BJ (cell line): ENCODE measurements at places on chromosomes 4 and X.

- DNase-seq: no peak
Measured at GRCh38 chrX:68746988-68747387, 81.8 kb upstream of the EFNB1 start.

GRCh38 chrX:13144927-13145655 is 100.7 kb upstream of the FAM9C start:
- DNase-seq: no peak

DNA sequence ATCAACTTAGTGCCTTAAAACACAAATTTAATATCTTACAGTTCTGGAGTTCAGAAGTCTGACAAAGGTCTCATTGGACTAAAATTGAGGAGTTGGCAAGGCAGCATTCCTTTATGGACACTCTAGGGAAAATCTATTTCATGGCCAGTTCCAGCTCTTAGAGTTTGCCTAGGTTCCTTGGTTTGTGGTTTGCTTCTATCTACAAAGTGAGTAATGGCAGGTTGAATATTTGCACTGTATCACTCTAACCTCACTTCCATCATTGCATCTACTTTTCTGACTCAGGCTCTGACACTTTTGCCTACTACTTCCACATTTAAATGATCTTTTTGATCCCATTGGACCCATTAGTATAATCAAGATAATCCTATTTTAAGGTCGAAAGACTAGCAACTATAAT is 64.7 kb upstream of the PCDH10 start:
- DNase-seq: no peak

- no peak for DNase-seq
Measured at GRCh38 chrX:110218591-110218990, 99.3 kb downstream of the AMMECR1 start.

GRCh38 chr4:92599044-92599443 is 295.3 kb downstream of the GRID2 start:
- DNase-seq: no peak

- DNase-seq: no peak
Measured at GRCh38 chr4:4843635-4844291, 15.7 kb upstream of the MSX1 start.
